ENCODE measurements at places on chromosomes 6 and 20.

DNA sequence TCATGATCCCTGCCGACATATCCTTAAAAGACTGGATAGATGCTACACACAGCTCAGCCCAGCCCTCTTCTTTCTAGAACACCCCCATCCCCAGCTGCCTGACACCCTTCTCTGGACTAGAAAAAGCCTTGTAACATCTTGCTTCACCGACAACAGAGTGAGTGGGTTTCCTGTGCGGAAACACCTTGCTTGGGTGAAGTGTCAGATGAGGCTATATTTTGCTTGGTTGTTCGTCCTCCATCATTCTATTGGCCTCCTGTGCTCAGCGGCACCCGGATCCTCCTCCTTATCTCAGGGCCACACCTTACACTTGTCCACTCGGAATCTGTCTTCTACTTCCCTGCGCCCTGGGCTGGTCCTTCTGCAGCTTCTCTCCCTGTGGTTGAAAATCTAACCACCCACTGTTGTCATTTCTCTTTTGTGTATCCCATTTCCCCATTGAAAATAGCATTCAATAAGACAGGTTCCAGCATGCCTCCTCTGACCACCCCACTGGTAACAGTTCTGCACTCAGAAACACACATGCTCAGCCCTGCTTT, 101.3 kb upstream of the MLN start:
- no peak for DNase-seq

GRCh38 chr6:51569594-51569993, 517.8 kb downstream of the PKHD1 start:
- DNase-seq = no peak

GRCh38 chr6:69202768-69203167, 567.7 kb downstream of the ADGRB3 start:
- no peak for DNase-seq

DNA sequence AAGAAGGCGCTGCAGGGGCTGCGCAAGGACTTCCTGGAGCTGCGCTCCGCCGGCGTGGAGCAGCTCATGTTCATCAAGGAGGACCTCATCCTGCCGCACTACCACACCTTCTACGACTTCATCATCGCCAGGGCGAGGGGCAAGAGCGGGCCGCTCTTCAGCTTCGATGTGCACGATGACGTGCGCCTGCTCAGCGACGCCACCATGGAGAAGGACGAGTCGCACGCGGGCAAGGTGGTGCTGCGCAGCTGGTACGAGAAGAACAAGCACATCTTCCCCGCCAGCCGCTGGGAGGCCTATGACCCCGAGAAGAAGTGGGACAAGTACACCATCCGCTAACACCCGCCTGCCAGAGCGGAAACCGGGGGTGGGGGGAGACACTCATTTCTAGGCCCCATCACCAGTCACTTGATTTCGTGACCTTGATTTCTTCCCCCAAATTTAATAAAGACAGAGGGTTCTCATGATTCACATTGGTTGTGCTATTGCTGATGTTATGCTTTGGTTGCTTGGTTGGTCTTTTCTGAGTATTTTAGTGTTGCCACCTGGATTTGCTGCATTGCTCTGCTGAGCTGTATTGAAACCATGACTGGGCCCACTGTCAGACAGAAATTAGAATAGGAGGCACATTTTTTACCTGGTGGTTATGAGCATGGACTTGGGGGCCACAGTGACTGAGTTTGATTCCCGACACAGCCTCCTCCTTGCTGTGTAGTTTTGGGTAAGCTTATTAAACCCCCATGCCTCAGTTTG, 1.5 kb downstream of the FAM50B start:
- peak; percentile 36 for DNase-seq

GRCh38 chr20:9136114-9136513, 67.2 kb downstream of the PLCB4 start:
- DNase-seq = no peak

DNA sequence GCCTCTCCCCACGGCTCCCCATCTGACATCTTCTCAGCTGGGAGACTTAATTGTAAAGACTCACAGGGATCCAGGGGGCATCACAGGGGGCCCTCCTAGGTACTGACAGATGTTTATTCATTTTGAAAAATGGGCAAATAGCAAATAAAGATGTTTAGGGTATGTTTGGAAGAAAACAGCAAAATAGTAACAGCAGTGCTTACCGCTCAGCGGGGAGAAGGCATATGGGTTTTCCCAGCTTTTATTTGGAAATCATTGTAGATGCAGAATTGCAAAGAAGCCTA, 2.7 kb upstream of the BIRC7 start:
- DNase-seq = no peak

DNA sequence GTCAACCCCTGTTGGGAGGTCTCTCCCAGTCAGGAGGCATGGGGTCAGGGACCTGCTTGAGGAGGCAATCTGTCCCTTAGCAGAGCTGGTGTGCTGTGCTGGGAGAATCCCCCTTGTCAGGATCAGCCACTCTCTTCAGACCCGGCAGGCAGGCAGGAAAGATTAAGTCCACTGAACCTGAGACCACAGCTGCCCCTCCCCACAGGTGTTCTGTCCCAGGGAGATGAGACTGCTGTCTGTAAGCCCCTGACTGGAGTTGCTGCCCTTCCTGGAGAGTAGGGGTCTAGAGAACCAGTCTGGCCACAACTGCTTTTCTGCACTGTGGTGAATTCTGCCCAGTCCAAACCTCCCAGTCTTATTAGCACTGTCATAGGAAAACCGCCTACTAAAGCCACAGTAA, 677.8 kb upstream of the POU3F2 start:
- DNase-seq = no peak

GRCh38 chr6:147176795-147177194, 27.4 kb upstream of the STXBP5 start:
- DNase-seq = no peak

- DNase-seq = no peak
Observed at GRCh38 chr6:137416376-137417109, 77.7 kb downstream of the OLIG3 start.

- DNase-seq = no peak
Observed at GRCh38 chr6:168113226-168113625, 34.2 kb upstream of the FRMD1 start.

DNA sequence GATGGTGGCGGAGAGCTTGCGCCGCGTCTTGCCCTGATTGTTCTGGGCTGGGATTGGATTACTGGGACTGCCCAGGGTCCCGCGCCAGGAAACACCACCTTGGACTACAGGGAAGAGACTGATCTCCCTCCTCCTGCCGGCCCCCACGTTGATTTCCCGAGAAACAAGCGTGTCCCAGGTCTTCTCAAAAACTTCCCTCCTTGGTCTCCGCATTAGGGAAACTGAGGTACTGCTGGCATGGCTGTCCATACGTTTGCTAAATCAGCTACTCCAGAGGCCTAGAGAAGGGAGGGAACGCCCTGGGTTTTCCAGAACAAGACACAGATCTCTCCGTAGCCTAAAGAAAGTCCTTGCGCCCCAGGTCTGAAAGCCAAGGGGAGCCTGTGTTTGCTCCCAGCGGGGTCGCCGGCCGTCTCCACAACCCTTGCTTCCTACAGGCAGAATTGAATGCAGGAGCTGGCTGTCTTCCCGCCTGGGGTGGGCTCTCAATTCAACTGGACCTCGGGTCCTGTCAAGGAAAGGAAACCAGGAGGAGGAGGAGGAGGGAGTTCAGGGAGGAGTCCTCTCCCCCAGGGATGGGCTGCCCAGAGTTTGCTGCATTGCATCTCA, 29.2 kb downstream of the TFAP2A start:
- DNase-seq = no peak

Measured in stimulated activated CD8-positive, alpha-beta memory T cell treated with anti-CD3 and anti-CD28 coated beads, Interleukin-15, amount 100 ng/mL, for 48 hours (primary cell).